Non-pigmented ciliary epithelial cell (primary cell): ENCODE measurements at places on chromosomes 2 and 18.

DNA sequence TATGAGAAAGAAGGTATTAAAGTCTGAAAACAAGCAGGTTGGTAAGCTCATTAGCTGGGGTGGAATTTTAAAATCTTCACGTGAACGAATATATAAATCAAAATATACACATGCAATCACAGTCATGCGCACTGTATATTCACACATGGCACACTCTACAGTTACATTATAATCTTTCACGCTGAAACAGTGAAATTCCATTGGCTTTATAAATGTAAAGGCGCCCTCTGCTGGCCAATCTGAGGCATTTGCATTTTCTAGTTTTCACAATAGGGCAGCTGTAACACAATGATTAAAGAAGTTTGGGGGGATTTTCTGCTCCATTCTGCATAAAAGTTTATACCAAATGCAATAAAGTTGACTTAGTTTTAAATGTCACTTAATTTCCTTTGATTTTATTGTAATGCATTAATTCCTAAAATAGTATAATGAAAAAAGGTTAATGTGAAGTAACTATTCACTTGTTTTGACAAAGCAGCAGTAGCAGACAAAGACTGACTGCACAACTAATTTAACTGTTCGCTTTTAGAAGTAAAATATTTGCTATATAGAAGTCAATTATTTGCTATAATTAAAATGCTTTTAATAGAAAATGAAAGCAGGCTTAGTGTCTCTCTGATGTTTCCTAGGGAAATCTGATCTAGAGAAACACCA lies 17.2 kb downstream of the IFIH1 start:
- no peak for DNase-seq

DNA sequence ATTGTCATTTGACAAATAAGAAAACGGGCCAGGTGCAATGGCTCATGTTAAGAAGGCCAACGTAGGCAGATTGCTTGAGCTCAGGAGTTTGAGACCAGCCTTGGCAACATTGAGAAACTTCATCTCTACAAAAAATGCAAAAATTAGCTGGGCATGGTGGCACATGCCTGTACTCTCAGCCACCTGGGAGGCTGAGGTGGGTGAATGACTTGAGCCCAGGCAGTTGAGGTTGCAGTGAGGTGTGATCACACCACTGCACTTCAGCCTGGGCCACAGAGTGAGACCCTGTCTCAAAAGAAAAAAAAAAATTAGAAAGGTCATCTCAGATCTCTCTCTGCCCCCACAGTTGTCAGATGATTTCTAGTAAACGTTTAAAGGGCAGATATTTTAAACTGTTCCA lies 4.4 kb downstream of the SESTD1 start:
- DNase-seq, result no peak

DNA sequence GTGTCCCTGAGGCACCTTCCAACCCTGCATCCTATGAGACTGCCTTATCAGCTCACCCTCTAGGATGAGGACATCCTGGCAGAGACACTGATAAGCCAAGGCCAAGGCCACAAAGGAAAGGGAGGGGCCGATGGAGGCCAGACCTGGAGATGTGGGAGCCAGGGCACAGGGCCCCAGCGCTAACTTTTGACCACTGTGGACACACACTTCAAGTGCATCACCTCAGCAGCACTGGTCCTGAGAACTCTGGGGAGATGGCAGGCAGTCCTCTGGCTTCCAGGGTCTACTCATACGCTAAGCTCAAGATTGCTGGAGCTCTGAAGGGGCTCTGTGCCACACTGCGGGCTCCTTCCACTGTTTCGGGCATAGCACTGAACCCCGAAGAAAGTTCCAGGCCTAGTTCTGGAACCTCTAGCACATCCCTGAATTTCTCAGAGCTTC lies 100.2 kb upstream of the ID2 start:
- DNase-seq, result no peak

GRCh38 chr2:225569995-225570394 lies 170.5 kb downstream of the NYAP2 start:
- DNase-seq, result no peak

- no peak for DNase-seq
Observed at GRCh38 chr2:96161898-96162297, 16.7 kb upstream of the DUSP2 start.

- no peak for DNase-seq
Observed at GRCh38 chr18:13568443-13569392, 157.6 kb downstream of the FAM210A start.

- no peak for DNase-seq
Observed at GRCh38 chr2:191013682-191013931, 364 bp downstream of the STAT1 start.

GRCh38 chr2:230865766-230866755 lies 1.3 kb downstream of the ITM2C start:
- DNase-seq, result no peak

- no peak for DNase-seq
Observed at GRCh38 chr2:132615329-132616085, 54.5 kb downstream of the LYPD1 start.

- DNase-seq, result no peak
Observed at GRCh38 chr2:195834836-195835235, 177.8 kb downstream of the SLC39A10 start.

GRCh38 chr18:36758623-36759022 lies 70.2 kb downstream of the TPGS2 start:
- DNase-seq, result no peak

- DNase-seq, result no peak
Observed at GRCh38 chr2:239339241-239339640, 61.6 kb downstream of the HDAC4 start.

DNA sequence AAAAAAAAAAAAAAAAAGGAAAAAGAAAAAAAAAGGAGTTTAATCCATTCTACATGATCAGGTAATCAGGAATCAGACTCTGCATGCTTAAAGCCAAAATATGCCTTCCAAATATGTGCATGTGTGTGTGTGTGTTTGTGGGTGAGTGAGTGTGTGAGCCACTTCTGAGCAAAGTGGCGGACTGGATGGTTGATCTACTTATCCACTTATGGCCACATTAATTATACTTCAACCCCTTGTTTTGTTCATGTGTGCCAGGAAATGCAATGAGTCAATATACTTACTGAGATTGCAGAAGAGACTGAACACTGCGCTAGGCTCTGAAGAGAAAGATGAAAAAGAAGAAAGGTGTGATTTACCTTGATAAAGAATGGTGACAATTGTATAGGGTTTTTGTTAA lies 586.5 kb upstream of the NXPH2 start:
- DNase-seq, result no peak

DNA sequence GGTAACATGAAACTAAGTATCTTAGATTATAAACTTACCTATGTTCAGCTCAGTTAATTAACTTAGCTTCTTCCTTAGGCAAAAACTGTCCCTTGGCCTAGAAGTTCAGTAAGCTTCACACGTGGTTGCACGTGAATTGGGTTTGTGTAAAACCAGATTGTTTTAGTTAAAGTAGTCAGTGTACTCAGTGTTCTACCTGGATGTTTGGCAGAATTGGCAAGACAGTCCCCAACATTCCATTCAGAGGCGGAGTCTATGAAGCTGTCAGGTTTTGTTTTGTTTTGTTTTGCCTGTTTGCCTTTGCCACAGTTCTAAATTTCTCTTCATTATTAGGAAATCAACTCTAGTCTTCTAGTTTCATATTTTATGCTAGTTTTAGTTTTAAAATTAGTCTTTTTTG lies 105.3 kb upstream of the ZEB2 start:
- no peak for DNase-seq

DNA sequence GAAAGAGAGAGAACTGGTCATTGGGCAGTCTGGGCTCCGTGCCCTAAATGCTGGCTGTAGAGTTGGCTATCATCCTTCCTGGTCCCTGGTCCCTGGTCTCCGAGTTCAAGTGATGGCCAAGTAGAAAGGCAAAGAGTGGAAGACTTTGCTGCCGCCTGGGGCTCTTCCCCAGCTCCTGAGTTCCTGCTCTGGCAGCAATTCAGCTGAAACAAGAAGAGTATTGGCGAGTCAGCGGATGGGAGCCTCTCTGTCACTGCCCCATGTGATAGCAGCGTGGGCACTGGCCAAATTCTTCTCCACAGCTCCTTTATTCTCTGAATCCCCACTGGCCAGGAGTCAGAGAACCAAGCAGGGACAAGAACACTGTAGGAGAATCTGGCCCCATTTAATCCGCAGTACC lies 351.0 kb upstream of the POU3F3 start:
- no peak for DNase-seq

- DNase-seq, result no peak
Observed at GRCh38 chr2:41326851-41327250, 721.0 kb upstream of the PKDCC start.

GRCh38 chr2:13114391-13114790 lies 397.7 kb downstream of the TRIB2 start:
- DNase-seq, result peak; percentile 59

- DNase-seq, result no peak
Observed at GRCh38 chr2:6639929-6640620, 225.6 kb downstream of the CMPK2 start.

DNA sequence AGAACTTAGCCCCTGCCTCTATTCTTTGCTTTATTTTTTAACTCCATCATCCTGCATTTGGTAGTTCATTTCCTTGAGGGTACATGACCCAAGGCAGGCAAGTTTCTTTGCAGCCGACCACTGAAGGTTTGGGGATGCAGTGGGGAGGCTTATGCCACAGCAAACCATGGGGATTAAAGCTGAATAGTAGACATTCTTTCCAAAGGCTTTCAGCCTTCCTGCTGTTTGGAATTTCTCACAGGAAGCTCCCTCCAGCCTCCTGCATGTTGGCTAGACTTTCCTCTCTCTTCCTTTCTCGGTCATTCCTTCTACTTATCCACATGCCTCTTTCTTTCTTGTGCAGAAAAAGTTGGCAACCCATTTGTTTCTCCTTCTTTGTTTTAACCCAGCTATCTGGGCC lies 77.3 kb downstream of the SOCS6 start:
- DNase-seq, result no peak

DNA sequence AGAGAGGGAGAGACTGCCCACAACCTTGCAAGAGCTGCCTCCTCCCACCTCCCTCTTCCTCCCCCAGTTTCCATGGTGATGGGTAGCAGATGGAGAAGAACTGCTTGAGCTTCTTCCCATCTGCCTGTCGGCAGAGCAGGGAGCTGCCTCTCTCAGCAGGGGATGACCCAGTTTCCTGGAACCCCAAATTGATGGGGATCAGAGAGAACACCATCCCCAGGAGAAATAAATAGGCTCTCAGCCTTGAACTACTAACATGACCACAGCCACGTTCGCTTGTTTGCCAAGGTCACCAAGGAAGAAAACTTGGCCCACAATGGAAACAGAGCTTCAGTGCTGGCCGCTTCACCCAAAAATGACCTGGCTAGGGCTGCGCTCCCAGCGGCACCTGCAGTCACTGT lies 82.2 kb downstream of the ADD2 start:
- DNase-seq, result no peak

GRCh38 chr2:30823452-30823851 lies 16.2 kb upstream of the CAPN13 start:
- no peak for DNase-seq

- no peak for DNase-seq
Observed at GRCh38 chr2:234955971-234956509, 4.2 kb downstream of the SH3BP4 start.

DNA sequence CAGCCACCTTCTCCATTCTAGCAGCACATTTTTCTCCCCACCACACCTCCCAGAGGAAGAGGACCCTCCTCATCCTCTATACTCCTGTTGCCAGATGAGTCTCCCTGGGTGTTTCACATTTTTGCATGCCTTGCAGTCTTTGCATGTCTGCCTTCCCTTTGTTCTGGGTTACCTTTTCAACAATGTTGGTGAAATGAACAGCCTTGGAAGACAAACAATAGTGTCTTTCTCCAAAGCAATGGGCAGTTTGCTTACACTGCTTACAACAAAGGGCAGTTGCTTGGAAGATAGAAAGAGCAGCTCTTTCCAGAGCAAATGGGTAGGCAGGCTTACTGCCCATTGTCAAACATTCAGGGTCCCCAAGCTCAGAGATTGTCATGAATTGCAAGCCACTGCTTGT lies 14.5 kb upstream of the SEH1L start:
- DNase-seq, result no peak

- DNase-seq, result no peak
Observed at GRCh38 chr18:38115201-38115600, 549.6 kb upstream of the CELF4 start.

DNA sequence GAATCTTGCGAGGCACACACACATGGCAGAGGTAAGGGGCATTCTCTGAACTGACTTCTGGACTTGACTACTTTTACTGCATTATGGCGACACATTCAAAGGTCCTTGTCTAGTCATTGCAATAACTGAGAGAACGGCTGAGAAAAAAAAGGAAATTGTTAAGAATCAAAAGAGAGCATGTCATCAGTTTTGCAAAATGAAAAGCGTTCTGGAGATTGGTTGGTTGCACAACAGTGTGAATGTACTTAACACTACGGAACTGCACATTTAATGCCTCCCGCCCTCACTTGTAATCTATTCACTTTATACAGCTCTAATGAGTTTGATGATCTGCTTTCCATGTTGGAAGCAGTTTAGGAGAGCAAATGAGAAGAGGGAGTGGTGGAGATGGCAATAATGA lies 68.5 kb upstream of the NFU1 start:
- DNase-seq, result no peak

GRCh38 chr18:48679236-48679635 lies 140.4 kb downstream of the CTIF start:
- DNase-seq, result no peak

DNA sequence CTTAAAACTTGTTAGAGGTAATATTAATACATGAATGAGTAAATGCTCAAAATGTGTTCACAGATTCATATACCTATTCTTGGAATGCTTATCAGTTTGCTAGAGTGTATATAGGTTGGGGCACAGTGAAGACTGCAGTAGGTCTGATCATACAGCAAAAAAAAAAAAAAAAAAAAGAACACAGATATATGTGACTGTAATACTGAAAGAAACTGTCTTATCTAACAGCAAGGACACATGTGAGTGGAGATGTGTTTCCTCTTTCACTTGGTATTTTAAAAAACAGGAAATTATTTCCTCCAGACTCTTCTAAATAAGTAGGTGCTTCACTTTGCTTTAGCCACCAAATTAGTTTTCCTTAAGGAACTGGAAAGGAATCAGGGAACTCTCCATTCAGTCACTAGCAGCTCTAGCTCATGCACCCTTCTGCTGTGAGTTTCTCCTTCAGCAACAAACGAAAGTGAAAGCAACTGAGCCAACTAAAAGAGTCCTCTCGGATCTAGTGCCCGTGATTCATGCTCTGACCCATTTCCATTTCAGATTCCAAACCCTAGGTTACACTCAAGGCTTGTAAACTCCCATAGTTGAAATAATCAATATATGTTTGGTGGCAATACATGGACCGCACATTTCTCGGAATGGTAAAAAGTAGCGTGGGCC lies 98.5 kb downstream of the DSEL start:
- no peak for DNase-seq

- DNase-seq, result no peak
Observed at GRCh38 chr2:218880859-218881594, 375 bp downstream of the WNT10A start.

DNA sequence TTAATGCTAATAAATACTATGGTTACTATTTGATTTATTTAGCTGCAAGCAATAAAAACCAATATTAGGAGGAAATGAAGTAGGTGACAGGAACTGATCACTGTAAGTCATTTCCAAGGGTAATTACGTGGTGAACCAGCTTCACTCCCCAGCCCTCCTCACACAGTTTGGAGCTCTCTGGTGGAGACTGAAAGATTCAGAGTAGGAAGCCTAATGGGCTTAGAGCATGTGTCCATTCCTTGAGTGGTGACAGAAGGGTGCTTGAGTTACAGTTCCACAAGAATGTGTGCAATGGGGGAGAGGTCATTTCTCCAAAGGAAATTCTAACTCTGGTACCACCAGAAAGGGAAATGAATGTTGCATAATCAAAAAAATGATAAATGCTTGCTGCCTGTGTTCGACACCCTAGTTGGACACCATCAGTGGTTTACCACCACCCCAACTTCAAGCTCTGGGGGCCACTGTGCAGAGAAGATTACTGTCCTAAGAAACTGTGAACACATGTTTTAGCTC lies 285.1 kb upstream of the MMADHC start:
- DNase-seq, result no peak
